ENCODE measurements at places on chromosomes 2 and 18.

GRCh38 chr2:20115374-20115773, 63.9 kb upstream of the LAPTM4A start:
- no peak for DNase-seq

- DNase-seq, result no peak
Observed at GRCh38 chr2:234395891-234396420, 100.9 kb downstream of the ARL4C start.

GRCh38 chr2:95312543-95313201, 15.5 kb downstream of the KCNIP3 start:
- no peak for DNase-seq

- DNase-seq, result no peak
Observed at GRCh38 chr2:138390316-138390945, 111.1 kb upstream of the SPOPL start.

DNA sequence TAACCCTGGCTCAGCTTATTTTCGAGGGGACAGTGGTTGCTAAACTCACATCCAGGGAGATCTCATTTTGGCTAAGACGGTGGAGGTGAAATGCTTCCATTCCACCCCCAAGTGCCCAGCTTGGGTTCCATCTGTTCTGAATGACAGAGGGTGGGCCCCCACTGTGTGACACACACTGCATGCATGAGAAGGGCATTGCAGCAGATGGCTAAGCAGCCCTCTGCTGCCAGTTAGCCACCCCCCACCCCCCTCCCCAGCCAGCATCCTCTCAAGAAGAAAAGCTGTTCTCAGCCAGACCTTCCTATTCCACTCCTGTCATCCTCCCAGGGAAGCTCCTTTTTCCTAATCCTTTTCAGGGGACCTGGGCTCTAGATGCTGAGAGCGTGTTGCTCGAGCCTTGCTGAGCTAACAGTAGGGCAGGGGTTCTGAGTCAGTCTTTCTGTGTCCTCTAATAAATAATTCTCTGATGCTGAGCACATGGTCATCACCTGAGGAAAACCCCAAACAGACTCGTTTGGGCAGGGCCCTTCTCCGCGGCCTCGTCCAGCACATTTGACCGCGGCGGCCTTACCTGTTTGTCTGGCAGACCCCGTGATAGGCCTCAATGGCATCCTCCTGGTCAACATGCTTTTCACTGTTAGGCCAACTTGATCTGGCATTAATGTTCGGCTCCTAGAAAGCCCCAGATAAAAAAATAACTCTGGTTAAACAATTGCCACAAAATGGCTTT, 49.5 kb upstream of the ACAA2 start:
- DNase-seq, result no peak

DNA sequence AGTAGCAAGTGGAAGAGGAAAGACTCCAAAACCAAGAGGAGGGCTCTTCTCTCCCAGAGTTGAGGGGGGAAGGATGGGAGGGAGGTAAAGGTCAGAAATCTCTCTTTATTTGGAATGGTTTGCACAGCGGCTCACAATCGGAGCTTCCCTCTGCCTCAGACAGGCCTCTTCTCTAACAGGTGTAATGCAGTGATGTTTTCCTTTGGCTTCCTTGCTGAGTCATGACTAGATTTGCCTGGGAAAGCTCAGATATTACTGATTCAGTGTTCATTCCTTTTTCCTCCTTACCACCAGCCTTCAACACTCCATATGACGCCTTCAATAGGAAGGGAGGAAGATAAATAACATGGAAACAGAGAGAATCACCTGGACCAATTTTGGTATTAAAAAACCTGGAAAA, 136.6 kb downstream of the RNF152 start:
- no peak for DNase-seq

DNA sequence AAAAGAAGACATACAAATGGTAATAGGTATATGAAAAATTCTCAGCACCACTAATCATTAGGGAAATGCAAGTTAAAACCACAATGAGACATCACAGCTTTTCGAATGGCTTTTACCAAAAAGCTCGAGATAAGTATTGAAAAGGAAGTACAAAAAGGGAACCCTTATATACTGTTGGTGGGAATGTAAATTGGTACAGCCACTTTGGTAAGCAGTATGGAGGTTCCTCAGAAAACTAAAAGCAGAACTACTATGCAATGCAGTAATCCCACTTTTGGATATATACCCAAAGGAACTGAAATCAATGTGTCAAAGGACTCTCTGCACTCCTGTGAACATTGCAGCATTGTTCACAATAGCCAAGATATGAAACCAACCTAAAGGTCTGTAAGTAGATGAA, 107.5 kb upstream of the SPATS2L start:
- DNase-seq, result no peak

DNA sequence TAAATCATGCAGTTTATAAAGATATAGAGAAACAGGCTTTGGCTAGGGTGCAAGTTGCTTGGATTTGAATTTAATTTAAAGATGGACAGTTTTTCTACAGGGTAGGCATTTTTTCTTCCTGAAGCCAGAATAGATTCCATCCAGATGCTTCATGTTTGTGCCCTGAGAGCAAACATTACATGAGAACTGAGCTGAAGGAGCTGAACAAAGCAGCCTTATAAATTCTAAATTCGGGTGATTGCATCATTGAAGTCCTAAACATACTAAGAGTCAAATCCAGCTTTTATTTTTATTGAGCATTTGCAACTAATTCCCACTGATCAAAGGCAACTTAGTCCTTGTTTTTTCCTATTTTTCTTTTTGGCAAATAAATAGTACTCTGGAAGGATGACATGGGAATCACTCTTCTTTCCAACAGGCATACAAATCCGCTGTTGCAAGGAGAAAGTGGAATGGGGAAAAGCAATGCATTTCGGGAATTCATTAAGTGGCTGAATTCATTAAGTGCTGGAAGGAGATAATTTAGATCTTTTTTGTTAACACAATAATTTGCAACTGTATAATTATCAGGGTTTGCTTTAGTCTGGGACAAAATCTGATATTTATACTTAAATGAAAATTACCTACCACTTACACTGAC, 828.0 kb downstream of the SLC4A3 start:
- no peak for DNase-seq

- DNase-seq, result no peak
Observed at GRCh38 chr2:44546459-44547127, 184.8 kb downstream of the CAMKMT start.

DNA sequence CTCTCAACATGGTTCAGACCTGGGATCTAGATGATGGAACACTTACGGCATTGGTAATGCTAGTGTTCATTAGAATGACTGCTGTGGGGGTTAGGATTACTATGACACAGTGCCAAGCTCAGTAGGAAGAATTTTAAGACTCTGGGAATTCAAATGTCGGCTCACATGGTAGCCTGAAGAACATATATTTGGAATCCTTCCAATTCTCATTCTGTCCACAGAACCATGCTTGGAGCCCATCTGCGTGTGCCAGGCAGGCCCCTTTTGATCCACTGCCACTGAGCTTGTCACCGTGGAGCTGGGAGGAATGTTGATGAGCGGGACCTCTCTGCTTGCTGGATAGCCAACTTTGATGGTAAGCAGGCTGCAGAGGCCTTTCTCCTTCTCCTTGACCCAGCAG, 322.0 kb upstream of the SOX11 start:
- DNase-seq, result no peak

DNA sequence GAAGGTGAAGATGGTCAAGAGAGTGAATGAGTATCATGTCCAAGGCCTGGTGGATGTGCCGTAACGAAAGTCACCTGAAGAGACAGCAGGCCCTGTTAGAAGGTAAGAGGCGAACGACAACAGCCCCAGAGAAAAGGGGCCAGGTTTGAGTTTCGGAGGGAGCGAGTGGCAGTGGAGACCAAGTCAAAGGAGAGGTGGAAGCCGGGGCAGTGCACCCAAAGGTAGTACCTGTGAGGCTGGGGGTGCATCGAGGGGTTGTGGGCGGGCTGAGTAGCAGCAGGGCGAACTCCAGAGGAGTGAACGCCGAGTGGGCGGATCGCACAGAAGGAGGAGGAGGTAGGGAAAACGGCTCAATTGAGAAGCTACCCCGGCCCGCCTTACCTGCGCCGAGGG, 358 bp downstream of the USP37 start:
- no peak for DNase-seq

GRCh38 chr18:59718108-59718463, 20.9 kb upstream of the CCBE1 start:
- DNase-seq, result no peak

GRCh38 chr2:191155608-191156071, 4.8 kb upstream of the STAT4 start:
- DNase-seq, result no peak

- DNase-seq, result no peak
Observed at GRCh38 chr2:224894356-224894755, 147.9 kb downstream of the DOCK10 start.

- no peak for DNase-seq
Observed at GRCh38 chr2:61784643-61785042, 69.2 kb downstream of the FAM161A start.

DNA sequence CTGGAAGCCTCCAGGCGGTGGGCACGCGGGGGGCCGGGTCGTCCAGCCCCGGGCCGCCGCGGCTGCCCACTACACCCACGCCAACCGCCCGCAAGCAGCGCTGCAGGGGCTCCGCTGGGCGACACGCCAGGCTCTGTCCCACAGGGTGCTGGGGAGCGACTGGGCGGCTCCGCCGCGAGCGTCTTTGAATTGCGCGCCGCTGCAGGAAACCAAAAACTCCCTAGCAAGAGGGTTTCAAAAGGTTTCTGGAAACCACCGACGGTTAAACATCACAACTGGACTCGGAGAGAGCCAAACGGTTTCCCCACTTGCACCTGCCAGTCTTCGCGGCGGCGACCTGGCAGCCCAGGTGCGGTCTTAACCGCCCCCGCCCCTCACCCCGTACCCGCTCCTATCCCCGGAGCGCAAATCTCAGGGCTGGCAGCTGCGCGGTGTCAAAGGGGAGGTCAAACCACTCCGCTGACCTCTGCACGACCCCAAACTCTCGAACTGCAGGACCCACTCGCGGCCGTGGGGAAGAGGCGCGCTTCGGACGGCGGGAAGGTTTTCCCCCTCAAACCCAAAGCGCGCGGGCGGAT, 1.0 kb downstream of the CXCR4 start:
- peak; percentile 57 for DNase-seq

GRCh38 chr2:60717691-60718090, 38.4 kb upstream of the PAPOLG start:
- DNase-seq, result no peak

GRCh38 chr18:32040936-32041335, 22.3 kb downstream of the RNF125 start:
- peak; percentile 53 for DNase-seq

DNA sequence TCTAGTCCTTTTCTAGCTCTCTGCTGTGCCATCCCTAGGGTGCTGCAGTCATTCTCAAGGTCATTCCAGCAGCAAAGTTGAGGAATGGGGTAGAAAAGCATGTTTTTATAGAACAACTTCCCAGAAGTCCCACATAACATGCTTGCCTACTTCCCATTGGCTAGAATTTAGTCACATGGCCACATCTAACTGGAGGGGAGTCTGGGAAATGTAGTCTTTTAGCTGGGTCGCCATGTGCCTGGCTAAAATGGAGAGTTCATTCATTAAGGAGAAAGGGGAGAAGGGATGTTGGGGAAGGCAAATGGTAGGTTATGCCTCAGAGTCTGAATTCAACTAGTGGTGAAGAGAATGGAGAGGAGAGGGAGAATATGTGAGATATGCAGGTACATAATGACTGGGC, 85.7 kb downstream of the SLC4A3 start:
- no peak for DNase-seq

GRCh38 chr18:468955-469790, 31.3 kb downstream of the COLEC12 start:
- no peak for DNase-seq

GRCh38 chr2:172962824-172963223, 112.8 kb upstream of the MAP3K20 start:
- no peak for DNase-seq

DNA sequence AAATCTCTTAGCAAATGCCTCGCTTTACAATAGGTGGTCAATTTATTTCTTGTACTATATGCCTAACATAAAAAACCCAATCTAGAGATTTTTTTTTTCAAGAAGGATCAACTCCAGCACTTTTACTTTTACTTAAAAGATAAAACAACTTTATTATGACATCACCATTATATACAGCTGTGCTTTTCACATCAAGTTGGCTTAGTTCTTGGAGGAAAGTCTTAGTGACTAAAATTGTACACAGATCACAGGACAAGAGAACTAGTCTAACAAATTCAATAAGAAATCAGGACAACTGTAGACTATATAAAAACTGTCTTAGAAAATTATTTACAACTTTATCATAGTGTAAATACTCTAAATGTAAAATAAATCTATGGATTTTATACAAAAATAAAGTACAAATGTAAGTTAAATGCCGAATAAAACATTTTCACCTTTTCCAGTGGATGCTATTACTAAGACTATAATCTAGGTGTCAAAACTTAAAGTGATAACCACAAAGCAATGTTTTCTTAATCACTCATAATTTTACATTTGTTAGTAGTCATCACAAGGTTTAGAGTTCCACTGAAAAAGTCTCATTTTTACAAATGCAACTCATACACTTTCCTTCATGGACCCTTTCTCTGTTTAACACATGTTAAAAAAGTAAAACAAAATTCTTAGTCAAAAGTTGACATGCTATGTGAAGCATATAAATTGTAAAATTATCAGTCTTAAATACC, 5.4 kb upstream of the CD302 start:
- no peak for DNase-seq

DNA sequence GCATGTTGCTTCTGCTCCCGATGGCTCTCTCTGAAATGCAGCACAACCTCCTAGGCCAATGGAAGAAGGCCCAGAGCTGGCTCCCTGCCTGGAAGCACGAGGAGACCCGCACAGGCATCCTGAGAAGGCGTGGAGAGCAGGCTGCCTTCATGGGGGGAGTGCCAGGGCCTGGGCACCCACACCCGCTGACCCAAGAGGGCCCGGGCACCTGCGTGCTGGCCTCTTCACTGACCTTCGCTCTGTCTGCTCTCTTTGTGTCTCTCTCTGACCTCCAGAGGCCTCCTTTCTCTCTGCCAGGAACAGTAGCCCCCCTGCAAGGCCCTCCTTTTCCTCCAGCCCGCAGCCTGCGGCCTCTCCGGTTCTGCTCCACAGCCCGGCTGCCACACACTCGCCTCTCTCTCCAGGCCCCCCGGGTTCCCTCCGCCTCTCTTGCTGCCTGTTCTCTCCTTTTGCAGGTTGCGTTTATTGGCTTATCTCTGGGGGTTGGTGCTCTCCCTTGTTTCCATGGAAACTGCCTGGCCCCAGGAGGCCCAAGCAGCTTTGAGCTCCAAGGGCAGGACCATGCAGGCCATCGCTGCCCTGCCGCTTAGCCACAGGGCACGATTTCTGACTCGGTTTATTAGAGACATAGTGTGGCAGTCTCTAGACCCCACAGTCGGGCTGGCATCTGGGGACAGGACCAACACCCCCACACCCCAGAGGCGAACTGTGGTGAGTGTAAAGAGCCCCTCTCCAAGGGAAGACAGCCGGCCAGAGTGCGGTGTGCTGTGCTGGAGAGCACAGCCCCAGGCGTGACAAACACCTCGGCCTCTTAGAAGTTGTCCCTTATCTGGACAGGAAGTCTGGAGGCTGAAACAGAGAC, 1.7 kb downstream of the MZT2B start:
- DNase-seq, result no peak

DNA sequence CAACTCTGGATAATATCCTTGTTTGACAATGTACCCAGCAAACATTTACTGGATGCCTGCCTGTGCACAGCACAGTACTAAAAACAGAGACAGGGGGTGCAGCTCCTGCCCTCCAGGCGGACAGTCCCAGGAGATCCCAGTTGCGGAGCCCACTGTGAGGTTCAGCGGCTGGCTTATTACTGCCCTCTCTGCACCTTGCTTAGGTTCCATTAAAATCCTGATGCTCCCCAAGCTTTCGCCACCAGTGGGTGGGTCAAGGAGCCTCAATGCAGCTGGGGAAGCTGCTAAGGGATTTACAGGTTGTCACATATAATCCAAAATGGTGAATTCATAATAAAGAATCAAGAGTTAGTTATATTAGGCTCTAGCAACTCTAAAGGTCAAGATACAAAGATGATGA, 38.3 kb downstream of the CRACDL start:
- no peak for DNase-seq
